ENCODE measurements at places on chromosomes 13 and 19.

GRCh38 chr19:41734585-41734984, 20.7 kb upstream of the CEACAM6 start:
- DNase-seq = no peak

- DNase-seq = no peak
Measured at GRCh38 chr19:48591021-48591420, 15.5 kb upstream of the SPACA4 start.

GRCh38 chr13:112348642-112349345, 27.4 kb upstream of the SPACA7 start:
- no peak for DNase-seq

DNA sequence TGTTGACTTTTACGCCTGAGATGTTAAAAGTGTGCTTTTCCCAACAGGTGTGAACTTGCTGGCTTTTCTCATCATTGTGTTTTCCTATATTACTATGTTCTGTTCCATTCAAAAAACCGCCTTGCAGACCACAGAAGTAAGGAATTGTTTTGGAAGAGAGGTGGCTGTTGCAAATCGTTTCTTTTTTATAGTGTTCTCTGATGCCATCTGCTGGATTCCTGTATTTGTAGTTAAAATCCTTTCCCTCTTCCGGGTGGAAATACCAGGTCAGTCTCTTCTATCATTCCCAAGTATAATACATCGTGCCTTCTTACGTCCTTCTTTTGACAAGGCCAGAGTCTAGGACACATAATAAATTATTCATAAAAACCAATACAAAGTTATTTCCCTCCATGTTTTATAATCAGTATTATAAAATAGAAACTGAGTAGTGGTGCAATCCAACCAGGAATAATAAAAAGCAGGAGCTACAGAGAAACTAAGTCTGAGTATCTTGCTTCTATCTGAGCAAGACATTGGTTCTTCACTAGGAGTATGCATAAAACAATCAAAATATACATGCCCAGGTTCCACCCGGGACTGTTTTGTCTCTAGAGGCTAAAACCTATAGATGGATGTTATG, 57.9 kb downstream of the RXFP2 start:
- no peak for DNase-seq

GRCh38 chr19:52943134-52943883, 19.4 kb downstream of the ZNF816 start:
- no peak for DNase-seq

DNA sequence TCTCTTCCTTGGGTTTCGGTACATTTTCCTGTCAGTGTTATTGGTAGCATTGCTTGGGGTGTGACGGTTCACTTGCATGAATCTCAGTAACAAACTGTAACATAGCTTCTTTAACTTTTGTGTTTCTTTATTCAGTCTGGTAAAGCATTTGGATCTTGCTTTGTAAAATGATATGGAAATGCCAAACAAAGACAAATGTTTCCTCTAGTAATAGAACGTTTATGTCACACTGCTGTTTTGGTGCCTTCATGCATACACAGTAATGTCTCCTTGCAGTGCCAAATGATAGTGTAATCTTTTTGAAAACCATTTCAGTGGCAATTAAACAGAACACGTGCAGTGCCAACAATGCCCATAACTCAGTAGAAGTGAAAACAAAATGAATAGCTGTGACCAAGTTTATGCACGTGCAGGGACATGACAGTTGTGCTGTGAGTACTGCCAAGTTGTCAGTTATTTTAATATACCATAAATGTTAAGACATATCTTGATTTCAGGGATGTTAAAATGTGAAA, 110.8 kb downstream of the RXFP2 start:
- DNase-seq = no peak

DNA sequence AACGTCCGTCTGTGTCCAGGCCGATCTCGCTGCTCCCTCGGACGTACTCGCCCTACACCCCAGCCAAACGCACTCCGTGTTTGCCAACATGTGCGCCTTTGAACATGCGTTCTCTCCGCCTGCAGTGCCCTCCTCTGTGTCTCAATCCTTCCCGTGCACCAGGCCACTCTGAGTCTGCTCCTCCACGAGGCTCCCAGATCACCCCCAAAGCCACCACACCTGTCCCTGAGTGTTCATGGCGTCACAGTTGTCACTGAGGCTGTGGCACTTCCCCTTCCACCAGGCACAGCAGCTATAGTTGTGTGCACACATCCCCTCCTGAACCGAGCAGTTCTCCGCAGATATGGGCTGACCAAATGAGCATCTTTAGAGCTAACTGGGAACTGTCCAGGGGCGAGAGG, 35.6 kb downstream of the RASA3 start:
- DNase-seq = peak; percentile 13

DNA sequence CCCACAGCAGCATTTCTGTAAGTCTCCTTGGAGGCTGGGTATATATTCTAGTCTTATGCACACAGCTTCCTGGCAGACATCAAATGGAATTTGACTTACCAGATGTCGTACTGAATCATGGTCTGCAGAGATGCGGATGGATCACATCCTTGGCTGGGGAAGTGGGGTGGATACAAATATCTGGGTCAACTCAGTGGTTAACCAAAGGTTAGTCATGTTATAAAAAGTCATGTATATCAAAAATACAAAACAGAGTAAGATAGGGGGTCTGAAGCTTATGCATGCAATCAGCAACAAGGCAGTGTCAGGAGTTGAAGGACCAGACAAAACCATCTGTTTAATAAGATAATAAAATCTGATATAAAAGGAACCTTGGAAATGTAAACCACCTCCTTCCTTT, 61.9 kb downstream of the WASF3 start:
- DNase-seq = no peak

DNA sequence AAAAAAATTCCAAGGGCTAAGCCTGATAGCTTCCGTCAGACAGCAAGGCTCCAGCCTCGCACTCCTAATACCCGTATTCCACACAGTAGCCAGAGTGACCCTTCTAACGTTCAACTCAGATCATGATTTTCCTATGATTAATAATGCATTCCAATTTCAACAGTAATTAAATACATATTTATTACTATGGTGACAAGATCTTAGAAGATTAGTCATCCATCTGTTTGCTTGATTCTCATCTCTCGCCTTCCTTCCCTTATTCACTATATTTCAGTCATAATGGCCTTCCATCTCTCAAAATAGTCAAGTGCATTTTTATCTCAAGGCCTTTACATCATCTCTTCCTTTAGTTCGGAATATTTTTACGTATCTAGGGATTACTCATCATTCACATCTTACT, 621.2 kb upstream of the SPRY2 start:
- DNase-seq = no peak
